ENCODE measurements at places on chromosomes 7 and 10.

- no peak for DNase-seq
Observed at GRCh38 chr7:70446448-70447143, 685.3 kb upstream of the GALNT17 start.

DNA sequence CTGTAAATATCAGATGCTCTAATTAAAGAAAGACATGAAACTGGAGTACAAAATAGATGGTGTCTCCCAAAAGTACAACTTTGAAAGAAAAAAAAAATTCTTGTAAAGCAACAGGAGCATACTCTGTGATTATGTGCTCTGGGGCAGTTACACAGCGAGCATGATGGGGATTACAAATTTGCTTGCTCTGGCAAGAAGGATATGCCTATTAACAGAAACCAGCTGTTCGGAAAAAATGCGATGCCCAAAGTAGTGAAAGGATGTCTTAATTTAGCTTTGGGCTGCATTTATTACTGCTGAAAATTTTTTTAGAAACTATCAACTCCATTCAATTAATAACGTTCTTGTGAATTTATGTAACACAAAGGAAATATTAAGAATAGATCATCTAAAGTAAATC, 256.9 kb upstream of the TPK1 start:
- DNase-seq: no peak

DNA sequence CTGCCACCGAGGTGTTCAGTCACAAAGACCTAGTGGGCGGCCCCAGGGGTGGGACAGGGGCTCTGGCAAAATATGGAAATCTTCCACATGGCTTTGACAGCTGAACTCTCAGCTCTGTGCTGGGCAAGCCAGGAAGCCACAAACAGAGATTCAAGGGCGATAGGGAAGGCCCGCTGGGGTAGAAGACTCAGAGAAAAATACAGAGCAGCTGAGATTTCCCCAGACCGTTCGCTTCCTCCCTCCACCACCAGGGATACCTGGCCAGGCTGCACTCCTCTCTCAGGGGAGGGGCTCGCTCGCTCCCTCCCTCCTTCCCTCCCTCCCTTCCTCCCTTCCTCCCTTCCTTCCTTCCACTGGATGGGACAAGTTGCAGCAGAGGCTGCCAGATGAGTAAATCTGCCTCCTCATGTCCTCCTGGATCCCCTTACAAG, 260.5 kb downstream of the PRPF18 start:
- no peak for DNase-seq

DNA sequence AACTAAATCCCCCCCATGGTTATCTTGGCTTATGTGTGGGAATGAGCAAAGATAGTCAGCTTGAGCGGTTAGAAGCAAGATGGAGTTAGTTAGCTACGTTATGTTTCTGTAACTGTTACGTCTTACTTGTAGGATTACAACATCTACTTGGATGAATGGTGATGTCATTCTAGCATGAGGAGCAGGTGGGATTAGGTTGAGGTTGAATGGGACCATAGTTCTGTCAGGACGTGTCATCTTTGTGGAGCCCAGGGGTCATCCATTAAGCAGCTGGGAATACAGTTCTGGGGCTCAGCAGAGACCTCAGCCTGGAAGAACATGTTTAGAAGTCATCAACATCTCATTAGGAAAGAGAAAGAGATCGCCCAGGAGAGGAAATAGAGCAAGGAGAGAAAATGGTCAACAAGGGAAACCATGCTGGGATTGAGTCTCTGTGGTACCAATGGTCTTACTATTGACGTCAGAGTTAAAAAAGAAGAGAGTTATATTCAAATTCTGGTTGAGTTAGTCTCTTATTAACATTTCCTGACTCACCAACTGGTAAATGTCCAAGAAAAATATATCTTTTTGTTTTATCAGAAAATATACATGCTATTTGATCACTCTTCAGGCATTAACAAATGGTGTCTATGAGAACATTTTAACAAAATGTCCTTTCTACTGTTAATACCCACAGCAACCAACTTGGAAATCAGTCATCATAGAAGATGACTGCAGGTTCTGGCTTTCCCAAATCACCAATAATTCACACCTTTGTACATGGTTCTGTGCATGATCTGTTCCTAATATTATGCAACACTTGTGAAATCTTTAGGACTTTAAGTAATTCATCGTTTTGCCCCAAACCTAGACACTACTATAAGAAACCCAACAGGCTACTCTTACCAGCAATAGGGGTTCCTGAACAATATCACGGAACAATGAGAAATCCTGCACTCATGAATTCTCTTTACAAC, 96.9 kb downstream of the KIAA1217 start:
- DNase-seq: no peak

DNA sequence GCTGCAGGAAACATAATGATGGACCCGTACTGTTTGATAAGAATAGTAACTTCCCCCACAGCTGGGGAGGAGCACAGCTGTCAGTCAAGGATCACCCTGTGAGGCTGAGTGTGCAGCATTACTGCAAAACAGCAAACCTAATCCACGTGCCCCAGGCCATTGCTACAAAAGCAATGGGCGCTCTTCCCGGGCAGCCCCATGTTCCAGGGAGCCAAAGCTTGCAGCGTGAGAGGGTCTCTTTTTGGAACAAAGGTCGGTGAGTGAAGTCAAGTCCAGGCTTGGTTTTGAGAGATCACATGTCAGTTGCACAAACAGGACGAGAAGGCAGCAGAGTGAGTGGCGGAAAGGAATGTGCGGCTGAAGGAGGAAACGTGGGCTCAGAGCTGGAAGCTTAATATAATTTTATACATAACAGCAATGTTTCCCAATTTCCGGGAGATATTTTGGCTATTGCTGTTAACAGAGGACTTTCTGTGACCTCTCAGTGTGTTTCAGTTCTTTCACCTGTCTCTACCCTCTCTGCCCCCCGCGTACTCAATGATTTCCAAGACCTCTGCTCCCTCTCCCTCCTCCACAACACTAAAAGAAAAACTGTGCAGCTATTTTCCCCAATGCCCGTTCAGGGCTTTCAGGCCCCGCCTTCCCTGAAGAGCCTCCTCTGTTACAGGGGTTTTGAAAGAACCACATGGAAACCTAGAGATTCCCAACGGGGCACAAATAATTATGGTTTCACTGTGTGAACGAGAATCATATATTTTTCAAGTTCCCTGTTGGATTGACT, 128.9 kb downstream of the MTPAP start:
- no peak for DNase-seq

DNA sequence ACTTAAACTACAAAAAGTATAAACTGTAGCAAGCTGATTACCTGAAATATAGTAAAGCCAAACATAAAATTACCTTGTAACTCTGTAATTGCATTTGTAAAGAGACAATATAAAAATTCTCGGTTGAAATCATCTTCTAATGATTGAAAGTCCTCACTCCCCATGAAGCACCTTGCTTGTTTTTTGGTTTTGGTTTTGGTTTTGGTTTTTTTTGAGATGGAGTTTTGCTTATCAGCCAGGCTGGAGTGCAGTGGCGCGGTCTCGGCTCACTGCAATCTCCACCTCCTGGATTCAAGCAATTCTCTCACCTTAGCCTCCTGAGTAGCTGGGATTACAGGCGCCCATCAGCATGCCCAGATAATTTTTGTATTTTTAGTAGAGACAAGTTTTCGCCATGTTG, 33.9 kb upstream of the GPR37 start:
- DNase-seq: no peak

- DNase-seq: no peak
Observed at GRCh38 chr7:42945821-42946626, 13.8 kb downstream of the MRPL32 start.

GRCh38 chr7:99975782-99976521, at the start of gene AZGP1:
Gene AZGP1 (minus strand): TSS chr7:99976031. CDS start chr7:99976020, 11 bp downstream.
- DNase-seq: no peak

GRCh38 chr10:126732868-126733267, 62.4 kb upstream of the C10orf90 start:
- no peak for DNase-seq

DNA sequence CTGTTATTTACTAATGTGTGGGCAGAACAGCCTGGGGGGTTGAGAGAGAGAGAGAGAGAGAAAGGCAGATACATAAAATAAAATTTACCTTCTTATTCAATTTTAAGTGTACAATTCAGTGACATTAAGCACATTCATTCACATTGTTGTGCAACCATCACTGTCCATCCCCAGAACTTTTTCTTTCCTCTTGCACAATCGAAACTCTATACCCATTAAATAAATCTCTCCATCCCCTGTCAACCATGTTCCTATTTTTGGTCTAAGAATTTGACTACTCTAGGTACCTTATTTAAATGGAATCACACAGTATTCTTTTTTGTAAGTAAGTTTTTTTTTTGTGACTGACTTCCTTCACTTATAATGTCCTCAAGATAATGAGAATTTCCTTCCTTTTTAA, 181.6 kb downstream of the SND1 start:
- DNase-seq: no peak

GRCh38 chr10:3896161-3896560, 111.2 kb upstream of the KLF6 start:
- DNase-seq: no peak

- no peak for DNase-seq
Observed at GRCh38 chr7:130697820-130698219, 11.5 kb upstream of the TSGA13 start.
